ENCODE measurements at places on chromosomes 2 and 18.

DNA sequence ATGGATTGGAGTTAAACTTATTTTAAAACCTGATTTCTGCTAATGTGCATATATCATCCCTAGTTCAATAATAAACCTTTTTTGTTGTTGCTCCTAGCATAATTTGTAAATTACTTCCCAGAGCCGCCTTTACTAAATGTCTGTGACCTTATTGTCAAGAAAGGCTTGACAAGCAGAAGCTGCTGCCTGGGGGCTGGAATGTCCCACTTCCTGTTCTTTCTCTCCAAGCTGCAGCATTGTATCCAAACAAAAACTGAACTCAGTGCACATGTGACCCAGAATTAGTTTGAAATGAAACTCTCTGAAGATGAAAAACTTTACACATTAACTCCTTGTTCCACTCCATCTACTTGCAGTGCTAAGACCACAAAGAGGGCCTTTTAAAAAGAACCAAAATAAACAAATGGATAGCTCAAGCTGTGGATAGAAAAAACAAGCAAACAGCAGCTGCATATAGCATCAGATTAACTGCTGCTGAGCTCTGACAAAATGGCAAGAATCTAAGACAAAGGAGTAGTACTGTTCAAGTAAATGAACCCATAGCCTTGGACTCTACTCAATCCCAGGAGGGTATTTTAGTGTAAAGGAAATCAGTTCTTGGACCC lies 99.8 kb upstream of the NEUROD1 start:
- peak; percentile 99 for DNase-seq

DNA sequence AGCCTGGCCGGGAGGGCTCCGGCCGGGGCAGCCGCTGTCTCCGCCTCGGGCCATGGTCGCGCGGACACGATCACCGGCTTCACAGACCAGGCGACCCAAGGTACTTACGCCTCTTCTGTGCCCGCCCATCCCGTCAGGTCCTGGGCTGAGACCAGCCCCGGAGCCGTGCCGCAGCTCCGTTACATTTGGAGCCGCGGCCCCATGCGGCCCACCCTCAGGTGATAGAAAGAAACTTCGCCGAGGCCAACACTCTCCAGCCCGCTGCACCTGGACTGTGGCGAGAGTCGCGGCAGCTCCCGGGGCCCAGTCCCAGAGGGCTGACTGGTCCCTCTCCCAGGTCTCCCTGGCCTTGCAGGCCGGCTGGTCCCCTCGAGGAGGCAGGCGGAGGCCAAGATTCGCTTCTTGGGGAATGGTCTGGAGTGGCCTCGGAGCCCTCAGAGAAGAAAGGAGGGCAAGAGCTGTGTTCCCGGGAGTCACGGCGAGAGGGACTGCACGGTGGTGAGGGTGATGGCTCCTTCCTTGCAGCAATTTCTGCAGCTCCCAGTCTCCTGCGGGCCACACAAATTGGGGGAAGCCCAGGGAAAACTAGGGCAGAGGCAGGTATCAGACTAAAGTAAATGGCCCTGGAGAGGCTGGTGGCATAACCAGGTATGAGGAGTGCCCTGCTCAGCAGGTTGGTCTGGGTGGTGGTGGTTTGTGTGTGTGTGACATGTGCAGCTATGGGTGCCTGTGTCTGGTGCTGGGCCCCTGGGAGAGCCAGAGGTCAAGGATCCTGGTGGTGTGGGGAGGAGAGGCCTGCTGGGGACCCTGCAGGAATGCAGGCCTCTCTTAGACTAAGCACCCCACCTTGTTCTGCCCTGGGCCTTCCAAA lies 822 bp downstream of the GDF7 start:
- DNase-seq, result no peak

DNA sequence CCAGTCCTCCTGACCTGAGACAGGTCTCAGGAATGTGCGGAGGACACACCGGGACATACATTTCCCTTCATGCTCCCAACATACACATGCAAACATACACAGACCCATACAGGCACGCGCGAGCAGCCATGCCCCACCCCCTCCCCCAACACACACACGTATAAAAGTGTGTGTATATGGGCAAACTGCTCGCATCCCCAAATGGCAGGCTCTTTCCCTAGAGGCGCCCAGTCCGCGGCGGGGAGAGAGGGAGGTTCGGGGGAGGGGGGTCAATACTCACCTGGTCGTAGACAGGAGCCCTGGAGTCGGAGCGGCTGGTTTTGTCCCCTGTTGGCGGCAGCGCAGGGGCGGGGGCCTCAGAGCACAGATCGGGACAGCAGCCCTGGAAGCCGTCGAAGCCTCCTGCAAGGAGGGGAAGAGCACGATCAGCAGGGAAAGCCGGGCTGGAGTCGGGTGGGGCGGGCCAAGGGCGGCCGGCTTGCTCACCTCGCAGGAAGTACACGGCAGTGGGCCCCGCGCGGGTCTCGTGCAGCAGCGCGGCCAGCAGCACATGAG lies 682 bp downstream of the DUSP2 start:
- DNase-seq, result no peak

GRCh38 chr18:65906621-65907034 lies 155.8 kb downstream of the CDH7 start:
- no peak for DNase-seq

- no peak for DNase-seq
These were observed 18.6 kb upstream of the NARS1 start for GRCh38 chr18:57640236-57640635.

DNA sequence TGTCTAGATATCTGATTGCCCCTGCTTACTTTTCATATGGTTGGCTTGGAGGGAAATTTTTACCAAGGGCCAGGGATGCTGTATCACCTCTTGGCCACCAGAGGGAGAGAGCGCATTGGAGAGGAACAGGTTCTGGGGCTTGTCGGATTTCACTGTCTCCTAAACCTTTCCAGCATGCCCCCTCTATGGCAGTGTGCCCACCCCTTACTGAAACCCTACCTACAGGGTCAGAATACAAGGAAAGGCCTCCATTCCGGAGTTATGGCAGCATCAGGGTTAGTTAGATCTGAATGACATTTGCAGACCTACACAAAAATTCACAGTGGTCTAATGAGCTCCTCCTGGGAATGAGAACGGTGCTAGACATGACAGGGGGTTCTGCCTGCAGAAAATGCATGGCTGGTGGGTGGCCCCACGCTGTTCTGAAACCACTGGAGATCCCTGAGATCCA lies 5.8 kb downstream of the SLC14A2 start:
- DNase-seq, result peak; percentile 31

DNA sequence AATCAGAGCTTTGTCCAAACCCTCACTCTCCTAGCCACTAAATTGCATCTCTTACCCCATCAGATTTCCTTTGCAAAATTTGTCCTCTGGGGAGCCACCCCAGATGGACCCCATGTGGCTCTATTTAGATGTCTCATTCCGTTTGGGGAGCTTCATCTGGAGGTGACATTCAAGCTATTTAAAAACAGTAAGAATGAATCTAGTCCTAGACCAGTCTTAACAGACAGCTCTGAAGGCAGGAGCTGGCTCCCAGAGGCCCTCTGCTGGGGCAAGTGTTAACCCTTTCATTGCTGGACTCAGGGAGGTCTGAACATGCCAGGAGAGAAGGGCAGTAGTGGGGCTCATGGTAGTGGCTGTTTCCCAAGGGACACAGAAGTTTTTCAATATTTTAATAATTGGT lies 59.2 kb downstream of the RPL37A start:
- DNase-seq, result no peak

GRCh38 chr18:11089931-11090715 lies 59.2 kb downstream of the PIEZO2 start:
- no peak for DNase-seq

GRCh38 chr2:189178054-189178453 lies 1.5 kb downstream of the COL5A2 start:
- peak; percentile 6 for DNase-seq

GRCh38 chr18:79567481-79568147 lies 112.0 kb upstream of the CTDP1 start:
- peak; percentile 57 for DNase-seq

DNA sequence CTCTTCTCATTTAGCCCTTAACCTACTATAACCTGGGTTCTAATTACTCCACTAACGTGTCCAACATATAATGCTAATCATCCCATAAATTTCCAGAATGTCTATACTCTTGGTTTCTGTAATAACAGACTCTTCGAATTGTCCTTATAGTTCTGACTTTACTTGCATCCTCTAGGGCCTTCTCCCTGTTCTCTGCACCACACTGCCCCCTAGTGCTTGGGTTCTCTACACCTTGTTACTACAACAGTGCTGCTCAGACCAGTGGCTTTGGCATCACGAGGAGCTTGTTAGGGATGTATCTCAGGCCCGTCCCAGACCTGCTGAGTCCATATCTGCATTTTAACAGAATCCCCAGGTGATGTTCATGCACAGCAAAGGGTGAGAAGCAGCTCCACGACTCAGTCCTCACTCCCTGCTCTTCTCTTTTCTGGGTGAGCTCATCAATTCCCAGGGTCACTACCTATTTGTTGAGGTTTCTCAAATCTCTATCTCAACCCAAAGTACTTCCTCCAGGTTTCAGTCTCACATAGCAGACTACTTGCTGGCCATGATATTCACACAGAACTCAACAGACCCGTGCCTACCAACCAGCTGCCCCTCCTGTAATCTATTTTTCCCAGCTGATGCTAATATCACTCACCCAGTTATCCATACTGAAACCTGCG lies 14.5 kb upstream of the DDX1 start:
- peak; percentile 75 for DNase-seq

DNA sequence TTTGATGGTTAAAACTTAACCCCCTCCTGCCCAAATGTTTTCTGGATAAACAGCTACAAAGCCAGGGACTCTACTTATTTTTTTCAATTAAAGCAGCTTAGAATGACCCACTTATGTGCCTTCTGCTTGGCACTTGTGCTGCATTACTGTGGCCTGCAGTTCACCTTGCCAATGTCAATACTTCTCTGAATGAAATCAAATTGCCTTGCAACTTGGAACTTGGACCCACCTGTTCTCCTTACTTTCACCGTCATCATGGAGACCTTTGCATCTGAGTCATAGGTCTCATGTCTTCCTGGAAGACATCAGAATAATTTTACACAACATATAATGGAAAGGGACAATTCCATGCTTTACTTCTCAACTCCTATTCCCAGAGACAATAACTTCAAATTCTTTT lies 92.1 kb upstream of the FHL2 start:
- DNase-seq, result no peak

DNA sequence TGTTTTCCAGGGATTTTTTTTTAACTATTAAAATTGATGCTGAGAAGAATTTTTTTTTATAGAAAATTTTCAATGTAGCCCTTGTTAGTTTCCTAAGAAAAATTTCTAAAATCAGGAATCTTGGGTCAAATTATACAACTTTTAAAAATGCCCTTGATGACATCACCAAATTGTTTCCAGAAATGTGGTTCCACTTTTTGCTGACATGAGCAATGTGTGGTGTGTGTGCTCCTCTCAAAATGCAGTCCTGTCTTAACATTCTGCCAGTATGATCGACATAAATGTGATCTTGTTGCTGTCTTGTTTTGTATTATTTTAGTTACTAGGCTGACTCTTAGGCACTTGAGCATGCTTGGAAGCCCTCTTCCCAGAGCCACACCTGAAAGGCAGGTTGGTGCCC lies 89.7 kb upstream of the ST6GAL2 start:
- DNase-seq, result no peak

DNA sequence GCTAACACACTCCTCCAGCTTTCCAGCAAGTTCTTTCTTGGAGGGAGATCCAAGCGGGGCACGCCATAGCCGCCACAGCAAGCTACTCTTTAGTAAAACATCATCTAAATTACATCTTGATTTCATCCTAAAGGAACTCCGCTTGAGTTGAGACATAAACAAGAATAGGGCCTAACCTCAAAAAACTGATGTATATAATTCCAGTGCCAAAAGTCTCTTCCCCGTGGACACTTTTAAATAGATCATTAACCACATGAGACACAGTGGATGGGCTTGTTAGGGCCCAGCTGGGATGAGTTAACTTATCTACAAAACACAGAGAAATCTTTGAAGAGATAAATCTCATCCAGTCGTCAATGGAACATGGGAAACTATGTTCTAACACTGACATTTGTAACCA lies 20.8 kb upstream of the MLPH start:
- peak; percentile 53 for DNase-seq

DNA sequence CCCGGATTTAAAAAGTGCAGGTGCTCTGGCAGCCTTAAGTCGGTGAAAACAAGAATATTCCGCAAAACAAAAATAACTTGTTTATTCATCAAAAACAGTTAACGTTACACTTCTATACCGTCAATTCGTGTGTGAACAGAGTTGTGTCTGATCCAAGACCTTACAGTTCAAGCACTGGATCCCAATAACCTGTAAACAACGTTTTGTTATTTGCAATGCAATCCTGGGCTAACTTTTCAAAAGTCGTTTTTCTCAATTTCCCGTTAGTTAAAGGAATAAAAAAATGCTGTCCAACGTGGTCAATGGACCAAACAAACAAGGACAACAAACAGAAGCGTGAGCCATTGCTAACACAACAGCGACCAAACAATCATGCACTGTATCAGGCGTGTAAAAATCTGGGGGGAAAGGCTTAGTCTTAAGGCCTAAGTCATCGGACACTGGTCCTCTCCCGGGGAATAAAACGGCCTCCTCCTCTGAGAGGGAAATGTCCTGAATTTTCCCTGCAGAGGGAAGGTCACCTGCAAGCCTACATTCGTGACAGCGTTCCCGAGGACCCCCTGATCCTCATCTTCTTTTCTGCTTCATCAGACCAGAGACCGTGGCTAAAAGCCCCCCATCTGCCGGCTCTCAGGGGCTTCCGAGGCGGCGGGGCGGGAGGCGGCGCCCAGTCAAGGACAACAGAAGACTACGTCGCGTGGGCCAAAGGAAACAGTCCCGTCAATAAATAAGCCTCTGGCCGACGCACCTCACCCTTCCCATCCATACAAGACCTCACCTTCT lies 490 bp downstream of the NDUFS1 start:
- DNase-seq, result no peak

GRCh38 chr2:80151248-80151647 lies 153.3 kb downstream of the LRRTM1 start:
- DNase-seq, result no peak

DNA sequence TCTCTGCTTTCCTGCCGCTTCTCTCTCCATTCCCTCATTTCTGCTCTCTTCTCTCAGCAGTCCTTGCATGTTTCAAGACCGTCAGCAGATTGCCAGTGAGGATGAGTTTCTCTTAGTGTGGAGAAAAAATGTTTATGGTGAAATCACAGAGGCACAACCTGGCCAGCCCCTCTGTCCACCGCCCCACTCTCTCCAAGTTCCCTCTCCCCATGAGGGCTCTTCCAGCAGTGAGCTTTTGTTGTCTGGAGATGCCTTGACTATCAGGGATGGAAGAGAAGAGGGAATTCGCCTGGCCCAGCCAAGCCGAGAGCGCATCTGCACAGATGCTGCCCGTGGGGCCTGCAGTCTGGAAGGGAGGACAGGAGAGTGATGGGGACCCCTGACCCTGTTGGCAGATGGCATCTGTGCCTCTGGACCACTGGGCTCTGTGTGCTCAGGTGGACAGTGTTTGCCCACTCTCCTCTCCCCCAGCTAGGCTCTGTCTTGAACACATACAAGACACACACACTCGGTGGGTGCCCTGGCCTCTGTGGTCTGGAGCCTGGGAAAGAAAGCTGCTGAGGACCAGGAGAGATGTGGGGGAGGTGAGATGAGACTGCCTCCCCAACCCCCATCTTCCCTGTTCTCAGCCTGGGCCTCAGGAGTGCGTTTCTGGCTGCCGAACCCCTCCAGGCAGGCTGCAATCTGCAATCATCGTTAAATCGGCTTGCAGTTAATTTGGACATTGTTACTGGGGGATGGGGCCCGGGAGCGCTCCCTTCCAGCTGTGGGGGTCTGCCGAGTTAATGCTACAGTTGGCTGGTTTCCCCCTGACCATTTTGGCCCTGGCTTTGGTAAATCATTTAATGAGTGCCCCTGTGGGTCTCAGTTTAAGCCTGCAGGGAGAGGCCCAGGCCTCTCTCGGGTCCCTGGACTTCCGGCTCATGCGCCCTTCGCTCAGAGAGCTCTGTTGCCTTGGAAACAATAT lies 4.5 kb downstream of the ITM2C start:
- no peak for DNase-seq
